ENCODE measurements at places on chromosomes 7 and 10.

DNA sequence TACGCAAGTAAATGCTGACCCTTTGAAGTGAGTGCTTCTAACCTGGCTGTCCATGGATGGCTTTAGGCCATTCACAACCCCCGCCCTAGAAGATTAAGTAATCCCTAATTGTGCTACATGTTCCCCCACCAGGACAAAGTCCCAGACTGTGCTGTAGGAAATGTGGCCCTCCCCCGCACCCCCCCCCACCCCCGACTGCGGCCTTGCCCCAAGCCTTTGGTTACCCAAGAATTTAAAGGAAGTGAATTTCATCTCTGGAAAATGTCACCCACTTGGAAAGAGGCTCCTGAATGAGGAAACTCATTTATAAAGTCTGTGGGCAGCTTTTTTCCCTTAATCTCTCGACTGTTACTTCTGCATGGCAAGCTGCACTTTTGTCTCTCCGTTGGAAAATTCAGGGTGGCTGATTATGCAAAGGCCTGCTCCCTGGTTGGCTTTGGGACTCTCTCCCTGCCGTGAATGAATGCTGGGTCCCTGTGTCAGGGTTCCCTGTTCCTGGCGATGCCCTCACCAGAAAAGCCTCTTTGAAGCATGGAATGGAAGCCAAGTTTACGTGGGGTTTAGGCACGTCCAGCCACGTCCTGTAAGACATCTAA is 31.4 kb upstream of the AQP1 start:
- DNase-seq = no peak

DNA sequence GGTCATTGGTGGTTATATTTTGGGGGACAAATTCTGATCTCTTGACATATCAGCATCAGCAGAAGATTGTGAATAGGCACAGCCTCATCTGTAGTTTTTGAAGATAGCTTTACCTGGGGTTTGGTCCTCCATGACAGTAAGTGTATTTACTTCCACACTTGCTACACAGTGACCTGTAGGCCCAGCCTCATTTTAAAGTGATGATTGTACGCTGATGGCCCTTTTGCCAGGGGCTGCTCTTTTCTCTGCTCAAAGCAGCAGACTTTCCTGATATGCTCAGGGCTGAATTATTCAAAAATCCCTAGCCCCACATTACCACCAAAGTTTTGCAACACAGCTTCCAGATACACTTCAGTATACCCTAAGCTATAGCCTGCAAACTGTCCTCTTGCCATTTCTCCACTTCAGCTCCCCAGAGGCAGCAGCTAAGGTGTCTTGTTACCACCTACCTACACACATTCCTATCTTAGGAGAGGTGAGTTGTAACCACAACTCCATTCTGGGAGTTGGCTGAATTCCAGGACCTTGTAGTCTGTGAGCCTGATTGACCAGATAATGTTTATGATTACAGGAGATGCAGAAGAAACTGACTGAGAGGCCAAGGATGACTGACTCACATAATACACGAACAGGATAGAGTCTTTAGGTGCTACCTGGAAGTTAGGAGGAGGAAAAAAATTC is 6.0 kb downstream of the ASB4 start:
- no peak for DNase-seq

DNA sequence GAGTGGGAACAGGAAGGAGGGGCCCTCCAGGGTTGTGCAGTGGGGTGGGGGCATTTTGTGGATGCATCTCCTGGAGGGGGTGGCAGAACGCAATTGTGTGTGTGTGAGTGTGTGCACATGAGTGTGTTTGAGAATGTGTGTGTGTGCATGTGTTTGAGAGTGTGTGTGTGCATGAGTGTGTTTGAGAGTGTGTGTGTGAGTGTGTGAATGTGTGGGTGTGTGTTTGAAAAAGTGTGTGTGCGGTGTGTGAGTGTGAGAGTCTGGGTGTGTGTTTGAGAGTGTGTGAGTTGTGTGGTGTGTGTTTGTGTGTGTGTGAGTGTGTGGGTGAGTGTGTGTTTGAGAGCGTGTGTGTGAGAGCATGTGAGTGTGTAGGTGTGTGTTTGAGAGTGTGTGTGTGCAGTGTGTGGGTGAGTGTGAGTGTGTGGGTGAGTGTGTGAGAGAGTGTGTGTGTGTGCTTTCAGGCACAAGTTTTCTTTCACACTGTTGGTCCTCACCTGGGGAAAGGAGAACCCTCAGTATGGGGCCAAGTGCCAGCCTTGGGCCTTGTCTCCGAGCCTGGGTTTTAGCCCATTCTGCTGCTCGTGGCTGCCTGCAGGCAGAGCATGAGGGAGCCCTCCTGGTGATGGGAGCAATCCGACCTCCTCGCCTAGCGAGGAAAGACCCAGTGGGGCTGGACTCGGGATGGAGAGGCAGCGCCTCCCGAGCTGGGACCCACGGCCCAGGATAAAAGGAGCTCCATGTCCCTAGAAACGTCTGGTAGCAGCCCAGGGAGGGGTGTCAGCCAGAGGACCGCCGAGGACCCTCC is 35.6 kb downstream of the CDH23 start:
- no peak for DNase-seq

- no peak for DNase-seq
These were observed 158.0 kb downstream of the PAXIP1 start for GRCh38 chr7:154844955-154845354.

DNA sequence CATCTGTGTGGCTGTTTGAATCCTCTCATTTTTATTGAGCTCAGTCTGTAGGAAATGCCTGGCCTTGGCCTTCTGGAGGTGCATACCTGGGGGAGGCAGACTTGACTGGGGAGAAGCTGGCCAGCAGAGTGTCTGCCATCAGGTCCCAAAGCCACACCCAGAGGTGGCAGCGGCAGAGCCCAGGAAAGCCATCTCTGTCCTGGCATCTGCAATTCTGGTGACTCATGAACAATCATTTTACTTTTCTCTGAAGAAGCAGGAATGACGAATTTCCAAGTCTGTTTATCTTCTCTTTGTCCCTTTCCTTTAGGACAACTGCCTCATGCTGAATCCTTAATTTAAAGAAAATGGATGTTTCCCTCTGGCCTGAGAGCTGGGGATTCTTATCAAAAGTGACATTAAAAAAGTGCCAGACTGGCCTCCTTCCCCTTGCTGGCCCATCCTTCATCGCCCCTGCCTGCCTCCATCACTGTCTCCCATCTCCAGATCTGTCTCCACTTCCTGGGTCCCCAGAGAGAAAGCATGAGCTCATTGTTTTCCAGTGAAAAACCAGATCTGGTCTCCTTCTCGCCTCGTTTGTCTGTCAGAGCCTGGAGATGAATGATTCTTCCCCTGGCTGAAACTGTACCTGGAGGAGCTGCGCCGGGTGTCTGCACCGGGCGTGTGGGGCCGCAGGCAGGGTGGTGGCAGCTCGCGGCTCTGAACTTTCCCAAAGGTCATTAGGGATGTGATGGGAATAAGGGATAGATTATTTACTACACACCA is 124.5 kb downstream of the TMEM178B start:
- DNase-seq = no peak

DNA sequence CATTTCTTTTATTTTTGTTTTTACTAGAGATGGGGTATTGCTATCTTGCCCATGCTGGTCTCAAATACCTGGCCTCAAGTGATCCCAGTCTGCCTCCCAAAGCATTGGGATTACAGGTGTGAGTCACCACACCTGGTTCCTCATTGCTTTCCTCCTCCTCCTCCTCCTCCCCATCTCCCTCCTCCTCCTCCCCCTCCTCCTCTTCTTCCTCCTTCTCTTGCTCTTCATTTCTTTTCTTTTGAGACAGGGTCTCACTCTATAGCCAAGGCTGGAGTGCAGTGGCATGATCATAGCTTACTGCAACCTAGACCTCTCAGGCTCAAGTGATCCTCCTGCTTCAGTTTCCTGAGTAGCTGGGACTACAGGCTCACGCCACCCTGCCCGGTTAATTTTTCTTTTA is 22.2 kb downstream of the LRRC20 start:
- DNase-seq = no peak

- DNase-seq = no peak
These were observed 71.1 kb upstream of the FZD1 start for GRCh38 chr7:91193141-91193540.

GRCh38 chr10:78462176-78462575 is 428.5 kb downstream of the RPS24 start:
- DNase-seq = no peak

DNA sequence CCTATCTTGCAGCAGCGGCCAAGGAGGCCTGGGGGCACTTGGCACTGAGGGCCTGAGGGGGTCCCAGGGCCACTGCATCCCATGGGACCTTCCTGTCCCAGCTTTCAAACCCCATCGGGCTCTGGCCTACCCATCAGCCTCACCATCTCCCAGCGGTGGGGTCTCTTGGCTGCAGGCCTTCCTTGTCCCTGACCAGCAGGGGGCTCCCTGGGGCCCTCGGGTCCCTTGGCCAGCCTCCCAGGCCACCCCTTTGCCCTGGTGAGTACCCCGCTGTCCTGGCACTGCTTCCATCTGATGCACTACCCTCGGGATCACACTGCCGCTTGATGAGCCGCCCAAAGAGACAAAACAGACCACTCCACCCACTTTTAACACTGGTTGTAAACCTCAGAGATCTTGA is 43.5 kb downstream of the YKT6 start:
- no peak for DNase-seq

DNA sequence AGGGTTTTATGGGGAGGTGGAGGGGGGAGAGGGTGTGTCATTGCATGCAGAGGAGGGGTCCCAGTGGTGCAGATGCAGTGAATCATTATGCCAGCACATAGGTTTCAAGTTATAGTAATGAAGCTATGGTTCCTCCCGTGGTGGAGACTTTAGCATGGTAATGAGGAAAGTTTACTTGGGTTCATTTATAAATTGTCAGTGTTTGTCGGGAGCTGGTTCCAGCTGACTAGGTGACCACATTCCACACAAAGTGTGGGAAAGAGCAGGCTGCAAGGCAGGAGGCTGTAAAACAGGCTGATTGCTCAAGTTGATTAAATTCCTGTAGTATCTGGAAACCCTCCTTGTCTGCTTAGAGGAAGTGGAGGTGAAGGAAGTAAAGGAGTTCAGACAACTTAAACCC is 78.9 kb downstream of the SRI start:
- no peak for DNase-seq

DNA sequence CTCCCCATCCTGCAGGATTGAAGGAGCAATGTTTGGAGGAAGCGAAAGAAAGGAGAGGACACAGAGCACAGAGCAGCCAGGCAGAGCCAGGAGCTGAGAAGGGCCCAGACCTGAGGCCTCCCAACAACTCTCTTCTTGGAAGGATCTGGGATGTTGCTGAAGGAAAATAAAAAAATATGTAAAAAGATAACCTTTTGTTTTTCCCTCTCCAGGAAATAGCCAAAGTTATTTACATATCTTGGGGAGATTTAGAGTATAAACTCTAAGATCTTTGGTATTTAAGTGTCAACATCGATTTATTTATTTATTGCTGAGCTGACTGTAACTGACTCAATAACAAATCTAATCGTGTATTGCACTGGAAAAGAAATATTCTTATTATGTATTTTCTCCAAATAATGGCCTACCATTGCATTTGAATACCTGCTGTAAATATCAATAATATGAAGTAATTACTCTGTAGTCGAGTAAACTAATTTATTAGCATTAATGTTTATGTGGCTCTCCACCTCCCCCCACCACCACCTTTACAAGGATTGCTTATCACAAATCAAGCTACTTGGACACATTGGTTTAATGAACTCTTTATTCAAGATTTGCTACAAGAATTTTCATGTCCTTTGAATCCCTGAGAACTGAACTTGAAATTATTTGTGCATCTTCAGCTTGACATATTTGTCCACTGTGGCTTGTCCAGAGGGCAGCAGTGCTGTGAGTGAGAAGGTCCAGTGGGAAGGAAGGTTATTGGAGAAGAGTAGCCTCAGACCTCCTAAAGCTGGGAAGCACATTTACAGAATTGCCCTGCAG is 1.8 kb upstream of the HOXA11 start:
- no peak for DNase-seq

DNA sequence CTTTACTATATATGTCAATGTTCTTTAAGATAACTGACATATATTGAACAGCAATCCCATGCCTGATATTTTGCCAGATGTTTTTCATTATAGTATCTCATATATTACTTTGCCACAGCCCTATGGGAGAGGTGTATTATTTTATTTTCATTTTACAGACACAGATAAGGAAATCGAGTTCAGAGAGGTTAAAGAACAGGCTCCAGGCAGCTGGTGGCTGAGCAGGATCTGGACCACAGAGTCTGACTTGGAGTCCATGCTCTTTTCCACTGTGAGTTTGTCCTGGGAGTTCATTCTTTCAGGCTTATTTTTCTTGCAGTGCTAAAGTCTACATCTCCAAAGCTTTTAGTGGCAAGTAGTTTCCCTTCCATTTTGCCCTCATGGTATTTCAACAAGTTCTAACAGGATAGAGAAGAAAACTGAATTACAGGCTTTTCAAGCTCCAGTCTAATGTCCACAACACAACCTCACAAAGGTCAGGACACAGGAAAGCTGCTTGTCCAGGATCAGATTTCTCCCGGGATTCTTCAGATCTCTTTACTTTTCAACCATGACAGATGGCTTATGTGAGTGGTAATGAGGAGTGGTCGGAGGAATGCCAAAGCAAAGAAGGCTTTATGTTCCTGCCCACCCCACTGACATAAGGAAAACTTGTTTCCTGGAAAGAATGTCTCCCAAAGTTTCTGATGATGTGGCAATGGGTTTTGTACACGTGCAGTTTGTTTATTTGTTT is 13.1 kb upstream of the SLC35B4 start:
- no peak for DNase-seq

- DNase-seq = no peak
These were observed 283.4 kb upstream of the AOAH start for GRCh38 chr7:37007691-37008090.

DNA sequence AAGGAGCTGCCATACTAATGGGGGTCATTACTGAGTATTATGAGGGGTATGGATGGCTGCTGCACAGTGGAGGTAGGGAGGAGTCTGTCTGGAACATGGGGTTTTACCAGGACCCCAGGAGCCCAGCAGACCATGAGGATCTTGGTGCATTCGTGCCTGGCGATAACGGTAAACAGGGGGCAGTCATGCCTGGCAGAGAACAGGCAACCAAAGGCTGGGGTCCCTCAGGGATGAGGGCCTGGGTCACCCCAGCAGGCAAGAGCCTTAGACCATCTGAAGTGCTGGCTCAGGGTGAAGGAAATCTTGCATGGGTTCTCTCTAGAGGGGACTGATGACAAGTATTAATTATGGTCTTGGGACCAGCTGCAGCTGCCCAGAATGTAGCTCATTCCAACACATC is 46.1 kb downstream of the MYL10 start:
- no peak for DNase-seq

GRCh38 chr10:126924180-126924914 is 19.1 kb downstream of the DOCK1 start:
- DNase-seq = no peak

GRCh38 chr7:74217455-74218342 is 7.9 kb downstream of the LAT2 start:
- no peak for DNase-seq

GRCh38 chr10:74337330-74338016 is 186.5 kb downstream of the ADK start:
- no peak for DNase-seq

DNA sequence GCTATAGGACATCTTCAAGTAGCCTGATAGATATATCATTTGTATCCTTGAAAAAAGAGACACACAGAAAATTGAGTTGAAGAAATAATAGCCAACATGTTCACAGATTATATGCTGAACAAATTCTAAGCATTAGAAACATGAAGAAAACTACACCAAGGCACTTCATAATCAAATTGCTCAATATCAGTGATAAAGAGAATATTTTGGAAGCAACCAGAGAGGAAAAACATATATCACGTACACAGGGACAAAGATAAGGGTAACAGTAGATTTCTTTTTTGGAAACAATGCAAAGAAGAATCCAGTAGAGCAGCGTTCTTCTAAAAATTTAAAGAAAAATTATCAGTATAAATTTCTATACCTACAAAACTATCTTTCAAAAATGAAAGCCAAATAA is 6.0 kb upstream of the FRMD4A start:
- DNase-seq = no peak

- peak; percentile 38 for DNase-seq
These were observed 1.2 kb downstream of the BRAF start for GRCh38 chr7:140923358-140924006.
